ENCODE measurements at places on chromosomes 6 and 20. TPM values are rescaled to one million over a fixed set of nuclear protein-coding genes. Genes with fewer than 3 reads are reported as not detected.

GGTLC1 gene
- not detected for total RNA-seq

LY6G6F gene
- not detected for total RNA-seq

SLC17A5 gene
- 12.3 TPM for total RNA-seq

EPHA7 gene
- total RNA-seq = 0.76 TPM

KIF25 gene
- total RNA-seq = not detected

OPRM1 gene
- not detected for total RNA-seq

DYNLT2 gene
- total RNA-seq = 1.4 TPM

CCDC170 gene
- total RNA-seq = 0.16 TPM

MUCL3 gene
- not detected for total RNA-seq

BPIFB1 gene
- total RNA-seq = not detected

C20orf96 gene
- 3.0 TPM for total RNA-seq

MTFR2 gene
- total RNA-seq = 2.2 TPM

- DNase-seq = peak; percentile 59
Measured at GRCh38 chr6:44000164-44000842, 126.9 kb downstream of the MRPL14 start.

DNA sequence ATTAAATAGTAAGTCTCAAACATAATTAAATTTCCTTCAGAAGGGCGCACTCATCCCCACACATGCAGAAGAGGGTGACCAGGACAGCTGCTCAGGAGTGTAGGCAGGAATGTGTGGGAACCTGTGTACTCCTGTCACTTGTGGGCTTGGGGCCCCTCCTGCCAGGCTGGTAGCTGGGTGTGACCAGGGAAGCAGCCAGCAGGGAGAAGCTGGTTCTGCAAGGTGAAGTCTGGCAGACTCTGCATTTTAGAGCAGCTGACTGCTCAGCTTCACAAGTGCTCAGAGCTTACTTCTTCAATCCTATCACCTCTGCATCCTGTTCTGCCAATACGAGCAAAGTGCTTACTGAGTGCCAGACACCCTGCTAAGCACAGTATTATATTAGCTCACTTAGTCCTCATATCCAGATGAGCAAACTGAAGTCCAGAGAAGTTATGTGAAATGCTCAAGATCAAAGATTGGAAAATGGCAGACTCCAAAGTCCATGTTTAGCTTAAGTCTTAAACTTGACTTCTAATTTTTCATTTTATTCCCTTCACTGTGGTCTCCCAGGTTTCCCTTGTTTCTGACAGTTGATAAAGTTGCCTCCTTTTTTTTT lies 27.9 kb downstream of the ELMO2 start:
- no peak for DNase-seq

- no peak for DNase-seq
Measured at GRCh38 chr6:88490195-88490907, 324.2 kb upstream of the CNR1 start.

DNA sequence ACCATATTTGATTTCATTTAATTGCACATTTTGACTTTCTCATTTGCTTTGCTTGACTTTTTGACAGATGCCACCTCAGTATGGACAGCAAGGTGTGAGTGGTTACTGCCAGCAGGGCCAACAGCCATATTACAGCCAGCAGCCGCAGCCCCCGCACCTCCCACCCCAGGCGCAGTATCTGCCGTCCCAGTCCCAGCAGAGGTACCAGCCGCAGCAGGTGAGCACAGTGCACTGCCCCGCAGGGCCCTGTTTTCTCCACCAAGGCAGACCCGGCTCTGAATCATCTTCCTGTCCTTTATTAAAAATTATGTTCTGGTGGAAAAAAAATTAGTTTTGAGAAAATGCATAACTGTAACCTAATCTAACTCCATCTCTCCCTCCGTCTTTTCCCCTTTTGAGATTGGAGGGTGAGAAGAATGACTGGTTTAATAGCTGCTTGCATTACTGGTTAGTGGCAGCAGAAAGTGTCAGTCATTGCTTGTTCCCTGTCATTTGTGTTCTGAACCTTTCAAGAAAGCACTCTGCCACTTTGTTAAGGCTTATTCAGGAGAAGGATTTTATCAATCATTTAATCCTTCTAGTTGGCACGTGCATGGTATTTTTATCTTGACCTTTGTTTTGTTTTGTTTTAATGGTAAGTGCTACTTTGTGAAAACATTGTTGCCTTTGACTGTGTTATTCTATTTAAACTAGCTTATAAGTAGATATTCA lies 124.3 kb downstream of the ARID1B start:
- DNase-seq = no peak

DNA sequence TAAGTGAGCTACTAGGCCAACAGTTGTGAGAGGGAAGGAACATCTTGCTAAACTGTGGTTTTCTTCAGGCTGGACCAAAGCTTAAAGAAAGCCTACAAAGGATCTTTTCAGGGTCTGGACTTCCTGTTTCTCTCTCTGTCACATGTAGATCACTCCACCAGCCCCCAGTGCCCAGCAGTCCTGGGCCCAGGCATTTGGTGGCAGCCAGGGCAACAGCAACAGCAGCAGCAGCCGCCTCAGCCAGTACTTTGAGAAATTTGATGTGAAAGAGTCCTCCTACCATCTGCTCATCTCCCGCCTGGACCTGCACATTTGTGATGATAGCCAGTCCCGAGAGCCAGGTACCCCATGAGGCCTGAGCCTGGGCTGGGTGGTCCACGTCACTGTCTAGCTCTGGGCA lies 44.1 kb downstream of the BLTP3A start:
- no peak for DNase-seq

GRCh38 chr6:50635429-50635828 lies 77.9 kb upstream of the TFAP2D start:
- no peak for DNase-seq

DNA sequence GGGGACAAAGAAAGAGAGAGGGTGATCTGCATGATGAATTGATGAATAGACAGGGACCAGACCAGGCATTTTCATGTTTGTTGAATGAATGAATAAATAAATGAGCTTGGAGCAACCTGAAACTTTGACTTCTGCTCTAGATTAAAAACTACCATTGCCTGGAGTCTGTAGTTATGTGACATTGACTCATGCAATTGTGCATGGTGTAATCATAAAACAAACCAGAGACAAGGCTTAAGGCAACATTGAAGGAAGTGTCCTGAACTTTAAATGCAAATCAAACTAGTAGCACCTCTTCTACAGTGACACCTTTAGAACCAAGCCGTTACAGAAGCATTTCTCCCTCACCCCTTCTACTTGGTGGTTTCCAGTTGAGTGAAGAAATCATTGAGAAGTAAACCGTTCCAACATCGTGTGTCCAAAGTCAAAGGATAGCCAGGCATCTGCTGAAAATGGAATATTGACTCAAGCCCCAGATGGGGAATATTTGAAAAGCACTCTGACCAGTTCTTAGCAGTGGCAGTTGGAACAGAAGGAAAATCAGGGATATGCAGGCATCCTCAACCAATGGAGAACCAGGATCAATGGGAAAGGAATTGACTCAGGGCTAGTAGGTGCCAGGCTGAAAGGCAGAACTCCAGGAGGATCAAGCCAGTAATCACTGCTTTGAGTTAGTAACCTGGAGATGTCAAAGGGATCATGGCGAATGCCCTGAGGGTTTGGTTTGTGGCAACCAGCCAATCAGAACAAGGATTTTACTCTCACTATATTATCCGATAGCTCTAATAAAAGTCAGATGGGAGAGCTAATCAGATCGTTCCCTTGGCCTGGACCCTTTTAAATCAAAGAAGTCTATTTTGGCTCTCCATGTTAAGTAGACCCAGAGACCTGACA lies 171.2 kb upstream of the TSHZ2 start:
- no peak for DNase-seq

- DNase-seq = no peak
Measured at GRCh38 chr6:109192865-109193264, 97.6 kb downstream of the CEP57L1 start.

GRCh38 chr6:100463630-100464161 lies 1.0 kb downstream of the SIM1 start:
- no peak for DNase-seq

- peak; percentile 37 for DNase-seq
Measured at GRCh38 chr6:3758842-3759144, 7.3 kb upstream of the PXDC1 start.

GRCh38 chr20:16415071-16416053 lies 157.9 kb downstream of the KIF16B start:
- DNase-seq = no peak

DNA sequence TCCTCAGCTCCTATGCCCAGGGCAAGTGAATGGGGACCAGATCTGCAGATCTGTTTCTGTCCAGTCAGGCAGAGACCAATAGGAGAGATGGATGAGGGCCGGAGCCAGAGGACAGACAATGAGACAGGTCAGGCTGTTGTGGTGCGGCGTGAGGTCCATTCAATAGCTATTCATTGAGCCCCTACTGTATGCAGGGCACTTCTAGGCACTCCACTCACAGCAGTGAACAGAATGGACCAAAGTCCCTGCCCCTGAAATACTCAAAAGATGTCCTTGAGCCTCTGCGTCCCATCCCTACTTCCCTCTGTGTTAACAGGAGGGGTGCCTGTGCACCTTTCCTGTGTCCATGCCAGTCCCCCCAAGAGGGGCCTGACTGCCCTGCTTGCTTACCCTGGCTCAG lies 8.5 kb upstream of the TULP1 start:
- DNase-seq = no peak

DNA sequence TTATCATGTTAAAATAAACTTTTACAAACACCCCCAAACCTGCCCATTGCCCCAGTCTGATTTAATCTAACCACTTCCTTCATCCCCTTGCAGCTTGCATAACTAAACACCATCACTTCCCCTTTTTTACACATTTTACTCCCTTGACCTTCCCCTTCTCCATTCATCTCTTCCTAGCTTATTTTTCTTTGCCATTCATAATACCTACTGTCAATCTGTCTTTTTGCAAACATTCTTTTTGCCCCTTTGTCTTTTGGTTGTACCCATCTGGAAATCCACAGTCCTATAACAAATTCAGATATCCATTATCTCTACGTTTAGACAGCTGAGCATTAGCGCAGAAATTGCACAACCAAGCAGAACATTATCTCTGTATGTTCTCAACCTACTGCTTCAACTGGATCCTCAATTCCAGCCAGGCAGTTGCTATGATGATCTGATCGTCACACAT lies 51.2 kb downstream of the C6orf52 start:
- no peak for DNase-seq

GRCh38 chr20:35320396-35321126 lies 28.3 kb upstream of the FAM83C start:
- no peak for DNase-seq

DNA sequence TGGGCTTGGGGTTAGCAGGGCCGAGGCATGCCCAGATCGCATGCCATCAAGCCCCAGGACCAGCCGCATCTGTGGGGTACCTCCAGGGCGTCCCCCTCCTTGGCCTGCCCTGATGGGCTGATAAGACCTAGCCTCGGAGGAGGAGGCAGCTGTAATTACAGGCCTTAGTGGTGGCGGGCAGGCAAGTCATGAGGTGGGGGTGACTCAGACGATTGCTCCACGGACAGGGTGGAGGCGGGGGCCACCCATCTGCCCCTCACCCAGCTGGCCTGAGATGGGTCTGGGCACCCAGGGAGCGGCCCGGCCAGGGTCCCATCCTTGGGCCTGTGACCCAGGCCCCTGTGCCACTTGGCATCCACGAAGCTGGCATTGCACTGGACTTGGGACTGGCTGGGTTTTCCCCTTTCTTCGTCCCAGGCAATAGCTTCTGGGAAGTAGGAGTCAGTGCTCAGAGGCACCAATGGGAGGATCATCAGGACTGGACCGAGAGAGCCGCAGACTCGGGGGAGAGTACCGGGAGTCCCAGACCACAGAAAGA lies 57.5 kb downstream of the CEBPB start:
- no peak for DNase-seq

GRCh38 chr20:13840093-13840465 lies 55.3 kb downstream of the NDUFAF5 start:
- no peak for DNase-seq

GRCh38 chr6:41748102-41748477 lies 893 bp upstream of the PGC start:
- no peak for DNase-seq

DNA sequence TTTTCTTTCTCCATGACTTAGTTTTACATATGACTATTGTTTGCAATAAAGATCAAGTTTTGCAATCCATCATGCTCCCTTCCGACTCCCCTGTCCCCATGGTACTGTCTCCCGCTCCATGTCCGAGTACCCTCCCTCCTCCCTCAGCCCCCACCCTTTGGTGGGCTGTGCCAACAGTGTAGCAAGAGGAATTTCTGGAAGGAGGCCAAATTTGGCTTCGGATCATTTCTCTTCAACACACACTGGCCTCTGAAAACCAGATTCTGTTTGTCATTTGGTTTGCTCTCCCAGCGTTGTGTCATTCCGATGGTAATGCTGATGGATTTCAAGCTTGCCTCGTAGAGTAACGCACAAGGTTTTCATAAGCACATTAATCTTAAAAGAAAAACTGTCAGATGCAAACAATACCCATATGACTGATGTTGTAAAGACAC lies 22.9 kb upstream of the PAX1 start:
- peak; percentile 82 for DNase-seq

DNA sequence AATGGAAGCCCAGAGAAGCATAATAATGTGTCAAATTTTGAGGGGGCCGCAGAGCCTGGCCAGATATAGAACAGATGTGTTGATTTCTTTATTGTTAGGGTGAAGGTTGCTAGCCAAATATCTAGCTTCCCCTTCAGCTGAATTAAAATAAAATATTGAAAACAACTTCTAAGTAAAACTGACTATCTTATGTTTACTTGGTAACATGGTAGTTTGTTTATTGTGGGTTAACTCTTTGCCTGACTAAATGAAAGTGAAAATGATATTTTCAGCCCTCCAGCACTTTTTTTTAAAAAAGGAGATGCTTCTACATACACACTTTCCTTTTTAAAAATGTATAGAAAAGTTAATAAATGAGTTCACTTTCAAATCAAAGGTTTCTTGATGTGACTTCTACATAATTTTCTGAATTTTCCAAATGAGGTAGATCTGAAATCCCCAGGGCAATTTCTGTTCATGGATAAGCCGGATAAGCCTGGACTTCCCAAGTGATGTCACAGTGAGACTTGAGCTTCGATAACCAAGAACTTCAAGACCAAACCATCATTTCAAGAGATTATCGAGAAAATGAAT lies 172.1 kb upstream of the OLIG3 start:
- DNase-seq = no peak

- DNase-seq = no peak
Measured at GRCh38 chr20:4683261-4683660, 38.4 kb upstream of the PRND start.

- no peak for DNase-seq
Measured at GRCh38 chr6:47663462-47664216, 34.7 kb upstream of the ADGRF4 start.

- DNase-seq = no peak
Measured at GRCh38 chr6:81515562-81516453, 236.7 kb downstream of the TENT5A start.

- DNase-seq = no peak
Measured at GRCh38 chr6:72832271-72832670, 210.4 kb downstream of the KCNQ5 start.

- no peak for DNase-seq
Measured at GRCh38 chr6:26576929-26577719, 19.6 kb upstream of the ABT1 start.

GRCh38 chr20:2891343-2891742 lies 18.1 kb downstream of the PTPRA start:
- no peak for DNase-seq

- no peak for DNase-seq
Measured at GRCh38 chr6:85421972-85422371, 27.9 kb upstream of the NT5E start.

GRCh38 chr6:27019651-27020552 lies 227.6 kb upstream of the PRSS16 start:
- DNase-seq = peak; percentile 86
